ENCODE measurements at places on chromosomes 6 and 20.

DNA sequence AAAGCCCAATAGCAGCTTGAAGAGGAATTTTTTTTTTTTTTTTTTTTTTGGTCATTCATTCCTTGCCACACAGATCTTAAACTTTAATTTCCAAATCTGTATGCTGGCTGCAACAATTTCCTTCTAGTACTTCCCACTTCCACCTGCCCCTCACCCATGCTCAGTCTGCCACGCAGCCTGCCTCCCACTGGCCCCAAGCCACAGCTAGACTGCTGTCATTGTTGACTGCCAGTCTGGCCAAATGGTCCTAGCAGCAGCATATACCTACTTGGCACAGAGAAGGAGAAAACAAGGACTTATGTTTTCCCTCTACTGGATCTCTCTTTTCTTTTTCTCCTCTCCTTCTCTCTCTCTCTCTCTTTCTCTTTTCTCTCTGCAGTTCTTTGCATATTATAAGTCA is 118.3 kb upstream of the HEY2 start:
- no peak for DNase-seq

DNA sequence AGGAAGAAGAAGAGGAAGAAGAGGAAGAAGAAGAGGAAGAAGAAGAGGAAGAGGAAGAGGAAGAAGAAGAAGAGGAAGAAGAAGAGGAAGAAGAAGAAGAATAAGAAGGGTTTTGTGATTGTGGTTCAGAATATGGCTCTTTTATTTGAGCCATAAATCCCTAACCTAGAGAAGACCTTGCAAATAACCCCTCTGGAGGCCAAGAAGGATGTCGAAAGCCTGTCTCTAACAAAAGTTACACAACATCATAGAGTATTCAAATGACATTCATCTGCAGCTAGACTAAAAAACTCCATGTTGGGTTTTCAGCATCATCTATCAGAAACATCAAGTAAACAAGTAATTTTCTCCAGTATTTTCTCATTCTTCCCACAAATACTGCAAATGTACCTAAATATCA is 100.9 kb downstream of the RNASET2 start:
- no peak for DNase-seq

DNA sequence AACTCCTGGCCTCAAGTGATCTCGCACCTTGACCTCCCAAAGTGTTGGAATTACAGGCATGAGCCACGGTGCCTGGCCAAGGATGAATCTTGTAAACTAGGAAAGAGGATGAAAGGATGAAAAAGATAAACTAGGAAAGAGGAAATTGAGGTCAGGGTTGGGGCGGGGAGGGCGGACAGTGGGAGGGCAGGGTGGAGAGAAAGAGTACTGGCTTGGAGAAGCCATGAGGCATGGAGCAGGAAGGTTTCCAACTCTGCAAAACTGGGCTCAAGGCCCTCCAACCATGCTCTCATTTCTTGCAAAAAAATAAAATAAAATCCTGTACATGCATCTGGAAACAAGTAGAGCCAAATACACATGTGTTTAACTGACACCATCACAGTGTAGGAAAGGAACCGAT is 256.6 kb upstream of the SGK1 start:
- DNase-seq: no peak

DNA sequence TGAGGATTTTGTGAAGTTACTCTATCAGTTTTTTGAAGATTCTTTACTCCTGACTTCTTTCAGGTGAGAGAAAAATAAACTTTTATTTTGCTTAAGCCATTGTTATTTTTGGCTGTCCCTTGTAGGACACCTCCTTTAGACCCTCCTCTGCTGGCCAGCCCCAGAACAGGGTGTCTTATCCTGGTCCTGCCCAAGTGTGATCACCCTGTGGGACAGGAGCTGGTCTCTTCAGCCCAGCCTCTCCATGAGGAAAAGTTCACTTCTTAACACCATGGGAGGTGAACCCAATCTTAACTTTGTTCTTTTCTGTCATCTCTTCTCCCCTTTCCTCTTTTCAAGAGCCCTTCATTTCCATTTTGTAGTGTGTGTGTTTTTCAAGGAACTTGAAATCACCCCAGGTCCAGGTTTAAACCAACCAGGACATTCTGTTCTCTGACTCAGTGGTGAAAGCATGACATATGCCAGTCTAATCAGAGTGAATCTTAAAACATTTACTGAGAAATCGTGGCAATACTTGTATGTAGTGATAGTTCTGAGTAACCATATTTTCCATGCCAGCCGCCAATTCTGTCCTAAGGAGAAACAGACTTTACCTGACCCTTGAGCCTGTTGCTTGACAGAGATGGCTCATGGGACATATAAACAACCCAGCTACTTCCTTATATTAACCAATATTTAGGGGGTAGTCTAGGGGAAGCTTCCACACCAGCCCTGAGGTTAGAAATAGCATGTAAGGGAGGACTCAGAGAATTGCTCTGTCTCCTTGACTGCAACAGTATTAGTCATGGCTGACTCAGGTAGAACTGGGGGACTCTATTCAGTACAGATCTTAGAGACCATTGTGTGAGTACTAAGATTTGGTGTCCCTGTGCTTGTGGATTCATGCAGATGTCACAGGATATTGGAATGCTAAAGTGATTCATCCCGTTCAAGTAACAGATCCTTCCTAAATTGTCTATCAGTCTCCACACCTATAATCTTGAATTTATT is 48.8 kb downstream of the FLRT3 start:
- DNase-seq: no peak

DNA sequence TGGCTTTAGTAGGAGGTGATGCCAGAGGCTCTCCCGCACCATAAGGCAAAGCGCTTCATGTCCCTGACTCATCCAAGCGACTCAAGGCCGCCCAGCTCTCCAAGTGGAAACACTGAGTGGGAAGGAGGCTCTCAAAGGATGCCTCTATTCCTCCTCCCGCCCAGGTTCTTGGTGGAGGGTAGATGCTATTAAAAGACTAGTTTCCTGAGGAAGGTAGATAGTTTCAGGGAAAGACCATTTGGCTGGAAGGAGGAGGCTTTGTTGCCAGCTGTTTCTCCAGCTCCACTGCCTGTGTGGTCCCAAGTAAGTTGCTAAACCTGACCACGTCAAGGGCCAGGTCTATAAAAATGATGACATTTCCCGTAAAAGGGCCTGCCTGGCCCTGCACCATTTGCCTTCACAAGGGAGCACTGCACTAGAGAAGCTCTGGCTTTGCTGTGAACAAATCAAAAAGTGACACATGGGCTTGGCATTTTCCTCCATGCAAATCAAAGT is 48.2 kb downstream of the GMDS start:
- no peak for DNase-seq

GRCh38 chr20:38075161-38075998 is 41.8 kb downstream of the RPRD1B start:
- no peak for DNase-seq

- no peak for DNase-seq
Measured at GRCh38 chr20:39107741-39108140, 145.6 kb downstream of the DHX35 start.

DNA sequence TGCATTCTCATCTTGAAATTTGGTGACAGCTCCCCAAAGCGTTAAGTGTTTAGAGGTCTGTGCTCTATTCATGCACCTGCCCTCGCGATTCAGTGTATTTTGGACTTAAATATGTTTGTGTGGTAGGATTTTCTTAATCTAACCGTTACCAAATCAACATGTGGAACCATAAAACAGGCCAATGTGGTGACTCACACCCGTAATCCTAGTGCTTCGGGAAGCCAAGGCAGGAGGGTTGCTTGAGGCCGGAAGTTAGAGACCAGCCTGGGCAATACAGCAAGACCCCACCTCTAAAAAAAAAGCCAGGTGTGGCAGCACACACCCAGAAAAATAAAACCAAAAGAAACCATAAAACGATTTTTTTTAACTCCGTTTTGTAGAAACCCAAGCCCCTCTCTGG is 31.5 kb downstream of the PYGB start:
- no peak for DNase-seq

GRCh38 chr6:90689172-90689571 is 102.3 kb upstream of the MAP3K7 start:
- no peak for DNase-seq

- no peak for DNase-seq
Measured at GRCh38 chr20:51553897-51554486, 11.5 kb upstream of the NFATC2 start.

GRCh38 chr6:114195027-114195365 is 147.8 kb downstream of the HS3ST5 start:
- no peak for DNase-seq

GRCh38 chr20:54294094-54294493 is 86.2 kb downstream of the PFDN4 start:
- DNase-seq: no peak

GRCh38 chr6:119289651-119290050 is 59.9 kb downstream of the MAN1A1 start:
- no peak for DNase-seq
